Stimulated activated CD8-positive, alpha-beta memory T cell treated with anti-CD3 and anti-CD28 coated beads, Interleukin-4, amount 100 ng/mL, for 24 hours (primary cell): ENCODE measurements at places on chromosomes 2 and 18.

DNA sequence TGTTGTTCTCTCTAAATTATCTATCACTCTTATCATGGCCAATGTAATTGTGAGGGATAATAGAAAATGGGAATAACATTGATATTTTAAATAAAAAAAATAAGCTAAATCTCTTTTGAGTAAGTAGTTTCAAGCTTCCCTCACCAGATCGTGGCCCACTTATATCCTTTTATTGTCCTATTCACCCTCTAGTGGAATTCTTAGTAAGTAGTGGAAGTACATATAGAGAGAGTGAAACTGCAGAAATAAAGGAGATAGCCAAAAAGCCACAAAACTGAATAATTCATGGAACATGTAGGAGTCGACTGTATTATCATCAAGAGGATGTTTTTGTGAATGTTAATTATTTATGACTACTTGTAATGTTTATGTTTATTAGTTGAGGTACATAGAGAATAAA is 66.1 kb upstream of the DTNA start:
- no peak for DNase-seq

DNA sequence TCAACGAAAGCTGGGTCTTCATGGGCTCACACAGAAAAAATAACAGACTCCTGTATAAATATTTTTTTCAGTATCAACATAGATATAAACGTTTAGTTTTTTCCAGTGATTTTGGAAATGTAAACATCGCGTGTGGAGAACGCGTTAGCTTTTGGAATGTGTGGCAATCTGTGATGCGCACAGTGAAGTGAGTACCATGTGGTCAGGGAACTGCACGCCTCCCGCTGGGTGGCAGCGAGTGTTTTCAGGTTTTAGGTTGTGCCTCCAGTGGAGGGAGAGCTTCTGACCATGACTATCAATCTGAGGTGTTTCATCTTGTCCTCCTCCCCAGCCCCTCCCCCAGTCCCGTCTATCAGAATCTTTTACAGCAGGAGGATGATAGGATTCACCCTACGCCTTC is 127.8 kb downstream of the ARHGAP28 start:
- no peak for DNase-seq

GRCh38 chr2:67137699-67138098 is 259.4 kb upstream of the ETAA1 start:
- DNase-seq = no peak

GRCh38 chr2:1341404-1342120 is 71.7 kb upstream of the TPO start:
- DNase-seq = no peak

DNA sequence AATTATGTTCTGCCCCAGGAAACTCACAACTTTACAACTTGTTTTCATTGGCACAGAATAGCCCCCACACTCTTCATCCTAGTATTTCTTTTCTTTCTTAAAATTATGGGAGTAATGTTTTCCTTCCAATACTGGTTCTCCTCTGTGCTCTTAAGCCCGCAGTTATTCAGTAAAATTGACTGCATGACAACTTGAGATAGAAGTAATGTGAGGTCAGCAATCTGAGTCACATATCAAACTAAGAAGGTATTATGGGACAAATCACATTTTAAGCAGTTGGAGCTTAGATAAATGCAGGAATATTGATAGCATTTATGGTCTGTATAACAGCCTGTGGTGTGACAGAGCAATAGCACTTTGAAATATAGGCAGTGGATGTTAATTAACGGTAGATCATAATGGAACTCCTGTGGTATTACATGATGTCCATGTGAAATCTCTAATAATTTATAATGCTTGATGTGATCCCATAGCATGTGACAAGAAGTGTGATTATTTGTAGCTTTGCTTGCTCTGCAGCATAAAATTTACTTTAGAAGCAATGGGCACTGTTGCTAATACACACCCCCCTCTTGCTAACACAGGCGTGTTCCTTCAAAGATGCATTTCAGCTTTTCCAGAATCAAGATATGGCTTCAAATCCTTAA is 351.4 kb upstream of the CDH20 start:
- no peak for DNase-seq

DNA sequence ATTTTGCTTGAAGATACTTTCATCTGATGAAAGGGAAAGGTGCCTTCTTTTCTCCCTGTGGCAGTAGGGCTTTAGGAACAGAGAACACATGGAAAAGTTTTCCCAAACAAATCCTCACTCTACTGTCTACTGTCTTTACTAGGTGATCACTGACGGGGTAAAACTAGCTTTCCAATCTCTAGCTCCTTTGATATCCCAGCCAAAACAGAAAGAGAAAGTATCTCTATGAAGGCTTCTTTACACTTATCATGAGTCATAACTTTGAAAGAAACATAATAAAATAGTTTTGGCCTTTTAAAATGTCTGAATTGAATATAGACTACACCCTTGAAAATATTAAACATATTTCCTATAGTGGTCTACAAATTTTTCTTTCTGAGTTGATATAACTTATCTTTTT is 214.5 kb downstream of the DSEL start:
- no peak for DNase-seq
